ENCODE measurements at places on chromosomes 5 and 9.
A peak's percentile ranks its signal among the peaks of the same experiment; 100 is the strongest.

GRCh38 chr9:128689293-128689774 lies 312 bp downstream of the SET start:
- DNase-seq: no peak

GRCh38 chr5:59190746-59191145 lies 607.9 kb downstream of the RAB3C start:
- DNase-seq: no peak

- no peak for DNase-seq
These were observed 24.4 kb upstream of the CLK4 start for GRCh38 chr5:178651046-178651810.

DNA sequence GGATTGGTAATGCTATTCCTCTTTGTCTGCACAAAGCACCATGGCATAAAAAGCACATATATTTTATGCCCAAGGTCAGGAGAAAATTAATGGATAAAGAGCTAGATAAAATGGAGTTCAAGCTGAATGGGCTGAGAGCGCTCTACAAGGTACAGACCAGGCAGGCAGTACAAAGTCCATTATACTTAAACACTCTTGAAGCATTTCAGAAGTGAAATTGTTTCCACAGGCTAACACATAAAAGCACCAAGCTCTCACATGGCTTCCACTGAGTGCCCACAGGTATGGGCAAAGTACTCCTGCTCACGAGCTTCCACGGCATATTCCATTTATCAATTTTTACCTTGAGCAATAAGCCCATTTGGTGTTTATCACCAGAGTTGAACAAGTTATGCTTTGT lies 771.2 kb upstream of the DMAC1 start:
- no peak for DNase-seq

- no peak for DNase-seq
These were observed 1.3 kb upstream of the INIP start for GRCh38 chr9:112719241-112719691.

DNA sequence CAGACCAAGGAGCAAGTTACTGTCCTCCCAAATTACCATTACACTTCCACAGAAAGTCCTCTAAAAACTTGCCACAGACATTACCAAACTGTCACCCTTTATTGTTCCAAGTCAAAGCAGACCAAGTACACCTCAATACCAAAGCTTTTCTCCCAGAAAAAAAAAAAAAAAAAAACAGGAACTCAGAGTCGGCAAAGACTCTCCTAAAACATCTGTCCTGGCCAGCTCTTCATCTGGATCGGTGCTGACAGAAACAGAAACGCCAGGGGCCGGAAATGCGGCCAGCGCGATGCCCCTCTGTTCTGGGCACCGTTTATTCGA lies 718 bp downstream of the DEPDC1B start:
- no peak for DNase-seq

- DNase-seq: peak; percentile 53
These were observed 63.0 kb upstream of the CTSL start for GRCh38 chr9:87662808-87663528.

All from stimulated activated CD8-positive, alpha-beta memory T cell treated with anti-CD3 and anti-CD28 coated beads, Interleukin-2, amount 100 ng/mL, for 48 hours (primary cell).